Activated CD4-positive, alpha-beta T cell treated with anti-CD3 and anti-CD28 coated beads, Interleukin-2, amount 50 U/mL, for 4 hours (primary cell): ENCODE measurements at places on chromosomes 6 and 20.

- no peak for DNase-seq
These were observed 473.9 kb upstream of the HS3ST5 start for GRCh38 chr6:114816678-114817077.

DNA sequence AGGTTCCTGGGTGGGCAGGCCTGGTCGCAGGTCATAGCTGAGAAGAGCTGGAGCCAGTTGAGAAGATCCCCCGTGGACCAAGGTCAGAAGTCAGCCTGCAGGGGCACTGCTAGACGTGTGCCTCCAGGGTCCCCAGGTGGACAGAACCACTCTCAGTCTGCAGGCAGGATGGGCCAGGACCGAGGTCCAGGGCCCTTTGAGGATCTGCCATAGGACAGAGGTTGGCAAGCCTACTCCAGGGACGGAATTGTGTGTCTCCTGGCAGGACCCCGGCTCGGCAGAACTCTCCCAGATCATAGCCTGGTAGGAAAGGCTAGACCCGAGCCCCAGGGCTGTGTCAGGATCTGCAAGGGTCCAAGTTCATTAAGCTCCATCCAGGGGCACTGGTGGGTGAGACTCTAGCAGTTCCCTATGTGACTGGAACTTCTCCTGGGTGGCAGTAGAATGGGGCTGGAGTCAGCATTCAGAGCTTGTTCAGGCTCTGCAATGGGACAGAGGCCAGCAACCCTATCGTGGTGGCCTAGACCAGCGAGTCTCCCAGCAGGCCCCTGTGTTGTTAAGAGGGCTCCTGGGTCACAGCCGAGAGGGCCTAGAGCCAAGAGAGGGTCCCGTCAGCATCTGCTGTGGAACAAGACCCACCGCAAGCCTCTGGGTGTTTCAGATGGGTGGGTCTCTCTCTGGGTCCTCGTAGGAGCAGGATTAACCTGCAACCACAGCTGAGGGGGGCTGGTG, 18.2 kb downstream of the TTLL2 start:
- no peak for DNase-seq

DNA sequence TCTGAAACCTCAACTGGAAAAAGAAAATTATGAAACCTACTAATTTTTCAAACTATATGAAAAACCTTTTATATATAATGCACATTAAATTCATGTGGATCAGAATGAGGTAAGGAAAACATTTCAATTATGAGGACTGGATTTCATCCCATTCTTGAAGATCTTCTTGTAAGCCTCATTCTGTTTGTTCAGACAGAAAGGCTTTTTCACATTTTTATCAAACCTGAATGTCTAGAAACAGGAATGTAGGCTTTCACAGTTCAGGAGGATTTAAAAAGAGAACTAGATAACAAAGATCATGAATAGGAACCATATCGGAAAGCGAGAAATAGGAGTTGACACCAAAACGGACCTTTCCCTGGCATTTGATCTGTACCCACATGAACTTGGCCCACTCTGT, 192.5 kb upstream of the KCNK16 start:
- DNase-seq, result no peak

- DNase-seq, result no peak
These were observed 210.5 kb downstream of the FARS2 start for GRCh38 chr6:5471637-5472398.

- no peak for DNase-seq
These were observed at the start of gene C20orf204 for GRCh38 chr20:64035933-64036345. Gene C20orf204, plus strand, starts transcription at chr20:64036182. Its CDS starts 142 bp downstream, at chr20:64036324.

DNA sequence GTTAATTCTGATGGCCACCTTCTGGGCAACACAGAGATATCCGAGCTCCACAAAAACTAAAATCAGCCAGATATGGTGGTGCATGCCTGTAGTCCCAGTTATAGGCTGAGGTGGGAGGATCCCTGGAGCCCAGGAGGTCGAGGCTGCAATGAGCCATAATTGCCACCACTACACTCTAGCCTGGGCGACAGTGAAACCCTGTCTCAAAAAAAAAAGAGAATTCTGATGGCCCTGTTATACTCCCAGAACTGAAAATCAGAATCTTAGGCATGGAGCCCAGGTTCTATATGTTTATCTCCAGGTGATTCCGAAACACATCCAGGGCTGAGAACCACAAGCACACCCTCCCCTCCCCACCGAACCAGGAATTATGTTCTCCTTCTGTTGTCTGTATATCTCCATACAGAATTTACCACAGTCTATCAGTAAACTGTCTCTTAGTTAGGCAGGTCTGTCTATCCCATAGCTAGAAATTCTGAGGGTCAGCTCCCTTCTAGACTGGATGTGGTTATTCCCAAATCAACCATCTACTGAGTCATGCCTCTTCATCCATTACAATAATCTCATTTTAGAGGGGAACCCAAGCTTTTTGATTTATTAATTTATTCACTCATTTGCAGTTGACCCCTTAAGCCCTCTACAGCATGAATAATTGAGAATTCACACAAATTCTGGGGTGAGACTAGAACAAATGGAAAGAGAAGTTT, 24.8 kb upstream of the CCND3 start:
- no peak for DNase-seq

GRCh38 chr6:165987483-165988301, 180.0 kb downstream of the TBXT start:
- no peak for DNase-seq

DNA sequence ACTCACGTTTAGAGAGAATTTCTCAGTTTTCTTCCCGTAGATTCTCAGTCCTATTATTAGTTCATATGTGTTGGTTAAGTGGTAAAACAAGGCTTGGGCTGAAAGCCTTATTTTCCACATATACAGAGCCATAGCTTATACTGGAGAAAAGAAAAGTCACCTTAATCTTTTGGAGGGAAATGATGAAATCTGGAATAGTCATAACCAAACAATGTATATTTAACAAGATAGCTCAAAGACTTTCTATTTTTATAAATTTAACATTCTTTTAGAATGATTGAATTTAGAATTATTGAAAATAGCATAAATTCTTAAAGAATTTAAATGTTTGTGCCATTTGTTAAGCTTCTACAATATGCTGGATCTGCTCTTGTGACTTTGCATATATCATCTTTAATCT, 85.8 kb downstream of the CDKAL1 start:
- no peak for DNase-seq

GRCh38 chr6:28258877-28259777, at the start of gene NKAPL:
Gene NKAPL, plus strand, starts transcription at chr6:28259297. Its CDS starts 75 bp downstream, at chr6:28259372.
- DNase-seq, result peak; percentile 52

DNA sequence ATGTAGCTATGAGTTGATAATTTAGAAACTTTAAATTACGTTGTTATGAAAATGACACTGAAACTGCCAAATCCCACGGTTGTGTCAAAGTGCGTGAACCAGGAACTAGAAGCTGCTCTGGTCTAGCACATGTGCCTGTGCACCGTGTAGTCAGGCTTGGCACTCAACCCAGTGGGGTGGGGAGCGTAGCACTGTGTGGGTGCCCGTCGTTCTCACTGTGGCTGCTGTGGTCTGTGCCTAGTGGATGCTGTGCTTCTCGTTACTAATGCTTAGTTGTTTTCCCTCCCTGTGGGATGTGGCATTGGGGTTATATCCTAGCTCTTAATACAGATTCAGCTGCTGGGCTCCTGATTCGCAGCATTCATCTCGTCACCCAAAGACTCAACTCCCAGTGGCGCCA, 46.2 kb upstream of the ADIG start:
- no peak for DNase-seq

- no peak for DNase-seq
These were observed 107.7 kb downstream of the ZDHHC14 start for GRCh38 chr6:157488716-157489118.

GRCh38 chr20:31968291-31969126, 558 bp downstream of the XKR7 start:
- DNase-seq, result peak; percentile 69

- DNase-seq, result no peak
These were observed 207.4 kb upstream of the ZNF217 start for GRCh38 chr20:53800883-53801604.

DNA sequence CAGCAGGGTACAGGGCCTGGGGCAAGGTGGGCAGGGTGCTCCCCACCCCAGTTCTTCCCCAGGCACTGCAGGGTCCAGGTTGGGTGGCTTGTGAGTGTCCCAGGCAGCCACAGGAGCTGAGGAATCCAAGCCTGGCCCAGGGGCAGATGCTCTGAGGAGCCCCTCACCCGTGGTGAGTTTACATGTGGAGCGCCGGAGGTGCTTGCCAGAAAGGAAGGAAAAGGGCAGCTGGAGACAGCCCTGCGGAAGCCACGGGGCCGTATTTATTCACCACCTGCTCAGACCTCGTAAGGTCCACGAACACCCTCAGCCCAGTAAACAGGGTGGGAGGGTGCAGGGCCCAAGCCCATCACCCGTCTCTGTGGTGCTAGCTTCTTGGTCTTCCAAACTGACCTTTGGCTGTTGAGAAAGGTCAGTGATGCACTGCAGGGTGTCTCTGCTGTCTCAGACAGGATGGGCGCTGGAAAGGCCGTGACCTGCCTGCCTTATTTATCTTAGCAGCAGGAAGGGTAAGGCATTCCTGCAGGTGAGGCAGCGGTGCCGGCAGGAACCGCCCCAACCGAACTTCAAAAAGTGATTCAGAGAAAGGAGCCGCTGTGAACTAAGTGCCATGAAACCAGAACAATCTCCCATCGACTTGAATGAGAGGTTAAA, 4.0 kb upstream of the FRMD1 start:
- DNase-seq, result no peak

DNA sequence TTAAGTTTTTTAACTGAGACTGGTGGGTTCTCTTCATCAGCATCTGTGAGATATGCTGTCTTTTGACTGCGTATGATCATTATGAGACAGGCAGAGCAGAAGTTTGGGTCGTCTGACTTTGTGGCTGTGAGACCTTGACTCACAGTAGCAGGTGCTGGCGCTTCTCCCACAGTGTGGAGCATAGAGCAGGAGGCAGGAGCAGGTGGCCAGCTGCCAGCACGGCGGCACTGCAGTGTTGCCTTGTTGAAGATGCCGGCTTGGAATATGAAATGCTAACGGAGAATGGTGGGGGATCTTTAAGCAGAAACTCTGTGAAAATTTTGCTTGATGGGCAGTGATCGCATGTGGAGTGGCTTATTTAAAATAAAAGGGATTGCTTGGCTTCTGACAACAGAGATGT, 105.0 kb downstream of the TIAM2 start:
- DNase-seq, result no peak
